ENCODE measurements at places on chromosomes 12 and 14.

DNA sequence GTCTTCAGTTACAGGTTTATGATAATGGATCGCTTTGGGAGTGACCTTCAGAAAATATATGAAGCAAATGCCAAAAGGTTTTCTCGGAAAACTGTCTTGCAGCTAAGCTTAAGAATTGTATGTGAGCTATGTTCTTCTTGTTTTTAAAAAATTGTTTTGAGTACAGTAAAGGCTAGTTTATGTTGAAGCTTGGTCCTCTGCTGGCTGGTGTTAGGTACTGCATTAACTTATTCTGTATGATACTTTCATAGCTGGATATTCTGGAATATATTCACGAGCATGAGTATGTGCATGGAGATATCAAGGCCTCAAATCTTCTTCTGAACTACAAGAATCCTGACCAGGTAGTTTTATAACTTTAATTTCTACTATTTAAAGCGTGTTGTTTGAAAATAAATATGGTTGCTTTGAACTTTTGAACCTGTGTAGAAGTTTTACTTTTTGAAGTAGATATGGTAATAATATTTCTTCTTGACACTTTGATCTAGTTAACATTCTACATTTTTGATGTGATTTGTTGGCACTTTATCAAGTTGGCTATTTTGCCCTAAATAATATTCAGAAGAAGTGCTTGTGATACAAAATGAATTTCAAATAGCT is 55.7 kb downstream of the VRK1 start:
- peak; percentile 5 for DNase-seq

DNA sequence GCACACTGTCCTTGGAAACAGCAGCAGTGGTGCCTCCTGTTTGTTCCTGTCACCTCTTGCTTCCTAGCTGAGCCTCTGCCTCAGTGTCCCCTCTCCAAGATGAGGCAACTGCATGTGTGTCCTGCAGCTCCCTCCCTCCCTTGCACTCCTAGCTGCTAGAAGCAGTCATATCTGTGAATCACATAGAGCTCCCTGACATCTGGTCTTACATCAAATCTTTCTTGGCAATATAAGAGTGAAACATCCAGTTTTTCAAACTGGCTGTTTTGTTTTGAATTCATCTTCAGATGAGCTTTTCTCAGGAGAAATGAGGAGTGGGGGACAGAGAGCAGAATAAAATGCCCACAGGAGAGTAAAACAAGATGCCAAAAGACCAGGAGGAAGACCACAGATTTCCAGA is 103.7 kb downstream of the VCPKMT start:
- no peak for DNase-seq

GRCh38 chr12:84624601-84625000 is 288.0 kb downstream of the SLC6A15 start:
- DNase-seq, result no peak

- DNase-seq, result no peak
These were observed 151.7 kb downstream of the APAF1 start for GRCh38 chr12:98796745-98797144.
